Thyroid gland (tissue), 4 donors: ENCODE measurements at places on chromosomes 1 and 21. TPM values are rescaled to one million over a fixed set of nuclear protein-coding genes. Genes with fewer than 3 reads are reported as not detected.

LCE1A gene
- total RNA-seq, result not detected

DENND2D gene
- 53.3 TPM for total RNA-seq

DNAJC28 gene
- total RNA-seq, result 12.3 TPM

FMO3 gene
- 0.39 TPM for total RNA-seq

TEDDM1 gene
- not detected for total RNA-seq

FBXO42 gene
- total RNA-seq, result 29.8 TPM

TLCD4 gene
- 30.6 TPM for total RNA-seq

LAX1 gene
- total RNA-seq, result 0.67 TPM

STXBP3 gene
- 223 TPM for total RNA-seq

- no peak overlapping the region for H3K27ac ChIP-seq
- H3K4me1 ChIP-seq, result peaks cover 62% of the 10 kb centered on the region
- H3K4me3 ChIP-seq, result no peak overlapping the region
- no peaks in the 10 kb centered on the region for H3K27me3 ChIP-seq
- H3K36me3 ChIP-seq, result no peaks in the 10 kb centered on the region
These were observed 4.6 kb downstream of the MAB21L3 start for GRCh38 chr1:116115476-116116439.

DNA sequence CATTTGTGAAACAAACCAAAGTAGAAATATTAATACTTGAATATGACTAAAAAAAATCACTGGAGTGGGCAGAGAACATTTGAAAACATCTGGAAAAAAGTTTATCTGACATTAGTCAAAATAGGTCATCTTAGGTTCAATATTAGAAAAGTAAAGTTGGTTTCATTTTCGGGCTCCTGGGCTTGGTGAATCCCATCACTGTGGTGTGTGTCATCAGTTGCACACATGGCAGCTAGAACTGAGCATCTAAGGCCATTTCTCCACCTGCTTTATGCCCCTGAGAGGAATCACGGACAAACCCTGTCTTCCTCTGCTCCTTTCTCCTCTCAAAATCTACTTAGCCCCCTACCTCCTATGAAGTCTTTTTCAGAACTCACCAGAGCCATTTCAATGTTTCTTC lies 5.4 kb downstream of the HSD11B1 start:
- H3K4me1 ChIP-seq, result no peaks in the 10 kb centered on the region
- no peak overlapping the region for H3K4me3 ChIP-seq
- no peak for DNase-seq
- H3K36me3 ChIP-seq, result no peaks in the 10 kb centered on the region

GRCh38 chr1:27142464-27142863 lies 12.5 kb downstream of the SLC9A1 start:
- H3K36me3 ChIP-seq, result no peaks in the 10 kb centered on the region
- H3K4me1 ChIP-seq, result peaks cover 6% of the 10 kb centered on the region
- no peak overlapping the region for H3K27ac ChIP-seq
- H3K27me3 ChIP-seq, result no peaks in the 10 kb centered on the region
- H3K4me3 ChIP-seq, result no peak overlapping the region
- DNase-seq, result no peak

DNA sequence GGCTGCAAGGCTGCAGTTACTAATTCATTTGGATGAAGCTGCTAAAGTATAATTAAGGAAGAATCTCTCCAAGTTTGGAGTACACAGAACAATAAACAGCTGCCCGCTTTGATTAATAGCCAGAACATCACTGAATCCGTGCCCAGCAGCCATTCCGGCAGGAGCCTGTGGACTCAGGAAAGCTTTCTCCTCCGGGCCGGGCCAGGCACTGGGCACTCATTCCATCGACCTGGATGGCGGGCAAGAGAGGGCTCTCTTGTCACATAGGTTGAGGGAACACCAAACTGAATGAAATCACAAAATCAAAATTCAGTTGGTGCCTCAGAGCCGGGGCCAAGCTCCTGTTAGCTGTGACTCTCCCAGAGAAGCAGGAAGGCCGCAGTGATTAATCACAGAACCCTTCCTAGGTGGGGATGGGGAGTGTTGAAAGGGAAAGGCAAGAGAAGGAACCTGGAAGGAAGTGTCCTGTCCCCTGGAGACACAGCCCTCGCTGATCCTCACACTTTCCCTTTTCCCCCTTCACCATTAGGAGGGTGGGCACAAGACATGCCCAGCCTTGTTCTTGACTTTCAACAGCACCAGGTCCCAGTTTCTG lies 306.7 kb downstream of the NPHP4 start:
- no peak for DNase-seq
- H3K4me3 ChIP-seq, result no peak overlapping the region
- H3K4me1 ChIP-seq, result no peaks in the 10 kb centered on the region
- no peak overlapping the region for H3K27ac ChIP-seq
- H3K36me3 ChIP-seq, result no peaks in the 10 kb centered on the region

GRCh38 chr1:183472488-183473216 lies at the start of gene SMG7:
SMG7 (plus strand) TSS chr1:183472499; CDS start chr1:183472621, 122 bp downstream.
- H3K27ac ChIP-seq, result peak within 1 kb of the TSS; percentile 97
- peak within 1 kb of the TSS; percentile 91 for H3K4me3 ChIP-seq
- peak; percentile 49 for DNase-seq
- H3K27me3 ChIP-seq, result no peaks in the 10 kb centered on the region
- H3K4me1 ChIP-seq, result peaks cover 11% of the 10 kb centered on the region

GRCh38 chr1:219302697-219303096 lies 129.0 kb downstream of the LYPLAL1 start:
- DNase-seq, result no peak
- H3K4me3 ChIP-seq, result no peak overlapping the region
- no peak overlapping the region for H3K27ac ChIP-seq
- H3K36me3 ChIP-seq, result no peaks in the 10 kb centered on the region
- H3K4me1 ChIP-seq, result peaks cover 15% of the 10 kb centered on the region

GRCh38 chr21:39651206-39651605 lies 38.5 kb downstream of the B3GALT5 start:
- no peak for DNase-seq
- H3K4me1 ChIP-seq, result peaks cover 18% of the 10 kb centered on the region
- no peak overlapping the region for H3K4me3 ChIP-seq
- no peaks in the 10 kb centered on the region for H3K27me3 ChIP-seq
- no peaks in the 10 kb centered on the region for H3K36me3 ChIP-seq

GRCh38 chr1:42963378-42964043 lies 4.8 kb upstream of the SLC2A1 start:
- H3K27ac ChIP-seq, result no peak overlapping the region
- no peaks in the 10 kb centered on the region for H3K27me3 ChIP-seq
- no peak for DNase-seq
- H3K4me1 ChIP-seq, result peaks cover 2% of the 10 kb centered on the region

- no peak overlapping the region for H3K4me3 ChIP-seq
- H3K36me3 ChIP-seq, result no peaks in the 10 kb centered on the region
- H3K4me1 ChIP-seq, result no peaks in the 10 kb centered on the region
- H3K27me3 ChIP-seq, result no peaks in the 10 kb centered on the region
- DNase-seq, result no peak
These were observed 30.1 kb downstream of the UMODL1 start for GRCh38 chr21:42101246-42101645.

- no peak overlapping the region for H3K27ac ChIP-seq
- no peaks in the 10 kb centered on the region for H3K4me1 ChIP-seq
- no peaks in the 10 kb centered on the region for H3K36me3 ChIP-seq
- H3K27me3 ChIP-seq, result no peaks in the 10 kb centered on the region
- no peak overlapping the region for H3K4me3 ChIP-seq
- DNase-seq, result peak; percentile 54
These were observed 80.2 kb upstream of the GREM2 start for GRCh38 chr1:240691909-240692705.

- H3K36me3 ChIP-seq, result no peaks in the 10 kb centered on the region
- H3K4me1 ChIP-seq, result no peaks in the 10 kb centered on the region
- no peak overlapping the region for H3K4me3 ChIP-seq
- no peak overlapping the region for H3K27ac ChIP-seq
- no peak for DNase-seq
- H3K27me3 ChIP-seq, result no peaks in the 10 kb centered on the region
These were observed 76.6 kb upstream of the PRDX6 start for GRCh38 chr1:173400387-173400995.

DNA sequence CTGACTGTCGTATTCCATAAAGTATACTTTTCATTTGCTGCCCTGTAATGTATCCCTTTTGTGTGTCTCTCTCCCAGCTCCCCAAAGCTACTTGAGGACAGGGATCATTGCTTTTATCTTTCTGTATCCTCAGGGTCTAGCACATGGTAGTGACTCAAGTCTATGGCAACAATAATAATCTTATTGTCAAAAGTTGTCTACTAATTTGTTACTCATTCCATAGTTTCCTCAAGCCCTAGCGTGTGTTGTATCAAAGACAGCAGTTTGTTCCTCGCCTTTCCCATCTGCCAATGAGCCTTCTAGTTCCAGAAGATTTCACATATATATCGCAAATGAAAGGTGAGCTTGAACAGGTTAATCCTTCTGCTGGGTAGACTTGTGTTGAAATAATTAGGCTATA lies 9.8 kb upstream of the SLC30A1 start:
- no peak for DNase-seq
- H3K27me3 ChIP-seq, result no peaks in the 10 kb centered on the region
- H3K36me3 ChIP-seq, result no peaks in the 10 kb centered on the region

GRCh38 chr1:208142590-208143382 lies 101.4 kb downstream of the PLXNA2 start:
- no peak overlapping the region for H3K4me3 ChIP-seq
- H3K27ac ChIP-seq, result no peak overlapping the region
- H3K4me1 ChIP-seq, result peaks cover 12% of the 10 kb centered on the region
- no peaks in the 10 kb centered on the region for H3K27me3 ChIP-seq
- no peak for DNase-seq

- peak; percentile 29 for DNase-seq
- no peak overlapping the region for H3K4me3 ChIP-seq
- H3K27ac ChIP-seq, result no peak overlapping the region
- H3K36me3 ChIP-seq, result no peaks in the 10 kb centered on the region
These were observed 20.6 kb downstream of the PADI2 start for GRCh38 chr1:17098446-17099317.

- H3K4me1 ChIP-seq, result peaks cover 26% of the 10 kb centered on the region
- DNase-seq, result no peak
- H3K4me3 ChIP-seq, result no peak overlapping the region
- H3K27me3 ChIP-seq, result no peaks in the 10 kb centered on the region
- peaks cover 87% of the 10 kb centered on the region for H3K36me3 ChIP-seq
These were observed 17.2 kb downstream of the ATP1A1 start for GRCh38 chr1:116390195-116390594.

- no peaks in the 10 kb centered on the region for H3K36me3 ChIP-seq
- no peak for DNase-seq
- no peak overlapping the region for H3K4me3 ChIP-seq
- H3K27ac ChIP-seq, result peak overlapping the region; percentile 43
These were observed 22.4 kb upstream of the BCAR3 start for GRCh38 chr1:93704052-93704451.

DNA sequence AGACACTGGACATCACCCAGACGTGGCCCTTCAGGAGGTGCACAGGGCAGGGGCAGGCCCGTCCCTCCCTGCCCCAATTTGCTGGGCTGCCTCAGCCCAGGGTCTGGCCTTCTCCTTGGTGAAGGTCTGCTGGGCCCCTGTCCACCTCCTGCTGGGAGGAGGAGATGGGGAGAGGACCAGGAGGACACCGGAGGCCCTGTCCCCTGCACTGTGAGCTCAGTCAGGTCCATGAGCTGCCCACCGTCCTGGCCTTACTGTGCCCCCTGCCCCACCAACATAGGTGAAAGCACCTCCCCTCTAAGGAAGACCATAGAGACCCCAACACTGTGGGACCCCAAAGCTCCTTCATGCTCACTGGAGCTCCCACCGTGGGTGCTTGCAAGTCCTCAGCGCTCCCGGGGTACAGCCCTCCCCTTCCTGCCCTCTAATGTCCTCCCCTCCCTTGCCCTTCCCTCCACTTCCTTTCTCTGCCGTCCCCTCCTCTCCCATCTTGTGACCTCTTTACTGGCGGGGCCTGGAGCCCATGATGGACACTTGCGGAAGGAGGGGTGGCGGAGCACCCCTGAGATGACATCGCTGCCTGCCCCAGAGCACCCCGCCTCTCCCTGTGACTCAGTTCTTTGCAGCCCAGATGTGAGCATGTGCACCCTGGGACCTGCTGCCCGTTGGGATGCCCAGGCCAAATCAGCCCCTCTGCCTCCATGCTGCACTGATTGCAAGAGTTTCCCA lies 4.6 kb downstream of the LRRC3 start:
- H3K27me3 ChIP-seq, result no peaks in the 10 kb centered on the region
- DNase-seq, result no peak
- no peak overlapping the region for H3K27ac ChIP-seq
- H3K4me3 ChIP-seq, result no peak overlapping the region

DNA sequence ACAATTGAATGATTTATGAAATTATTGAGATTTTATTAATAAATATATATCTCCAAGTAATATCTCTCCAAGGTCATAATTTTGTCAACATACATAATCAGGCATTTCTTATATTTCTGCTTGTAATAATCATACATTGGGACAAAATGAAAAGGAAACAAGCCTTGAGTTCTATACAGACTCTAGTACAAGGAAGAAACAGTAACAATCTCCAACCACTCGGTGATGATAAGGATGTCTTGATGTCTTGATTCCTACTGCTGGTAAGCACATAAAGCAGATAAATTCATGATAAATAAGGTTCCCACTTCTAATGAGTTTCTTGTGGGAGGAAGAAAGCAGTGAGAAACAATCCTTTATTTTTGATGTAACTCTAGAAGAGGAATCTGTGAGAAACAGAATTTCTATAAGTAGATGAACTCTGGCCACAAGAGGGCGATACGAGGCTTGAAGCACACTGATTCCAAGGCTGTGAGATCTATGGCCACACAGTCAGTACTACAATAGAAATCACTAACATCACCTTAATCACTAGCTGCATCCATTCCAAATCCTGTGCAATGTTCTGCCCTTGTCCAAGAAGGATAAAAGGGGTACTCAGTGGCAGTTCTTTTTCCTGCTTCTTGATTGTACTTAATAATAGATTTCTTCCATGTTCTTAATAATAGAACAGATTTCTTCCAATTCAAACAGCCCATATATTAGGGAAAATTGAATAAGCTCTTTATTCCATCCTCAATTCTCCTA lies 41.4 kb upstream of the LRRC8B start:
- H3K4me3 ChIP-seq, result no peak overlapping the region
- DNase-seq, result peak; percentile 75
- no peaks in the 10 kb centered on the region for H3K4me1 ChIP-seq
- H3K27ac ChIP-seq, result no peak overlapping the region
- no peaks in the 10 kb centered on the region for H3K27me3 ChIP-seq

DNA sequence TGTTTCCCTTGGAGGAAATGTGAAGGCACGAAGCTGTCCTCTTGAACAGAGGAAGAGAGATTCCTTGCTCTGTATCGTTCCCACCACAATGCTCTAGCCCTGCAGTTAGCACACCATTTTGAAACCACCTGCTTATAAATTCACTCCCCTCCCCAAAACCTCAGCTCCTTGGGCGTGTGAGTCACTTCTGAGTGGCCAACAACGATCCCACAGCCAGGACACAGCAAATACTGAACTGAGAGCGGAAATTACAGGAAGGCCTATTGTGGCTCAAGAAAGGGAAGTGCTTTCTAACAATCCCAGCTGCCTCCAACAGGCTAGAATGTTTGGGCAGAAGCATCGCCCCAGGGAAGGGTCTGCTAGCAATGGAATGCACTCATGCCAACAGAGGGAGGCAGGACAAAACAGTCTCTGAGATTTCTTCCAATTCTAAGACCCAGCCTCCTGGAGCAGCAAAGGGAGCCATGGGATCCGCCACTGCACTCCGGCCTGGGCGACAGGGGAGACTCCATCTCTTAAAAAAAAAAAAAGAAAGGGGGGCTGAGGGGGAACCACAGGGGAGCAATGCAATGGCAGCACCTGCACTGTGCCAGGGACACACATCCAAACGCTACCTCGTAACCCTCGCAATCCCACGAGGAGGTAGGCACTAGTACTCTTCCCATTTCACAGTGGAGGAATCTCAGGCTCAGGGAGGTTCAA lies 1.9 kb downstream of the TMEM53 start:
- H3K4me1 ChIP-seq, result peaks cover 33% of the 10 kb centered on the region
- H3K27ac ChIP-seq, result no peak overlapping the region
- H3K27me3 ChIP-seq, result no peaks in the 10 kb centered on the region
- no peaks in the 10 kb centered on the region for H3K36me3 ChIP-seq
- DNase-seq, result no peak
- H3K4me3 ChIP-seq, result no peak overlapping the region
